Kasumi-1 (cell line): ENCODE measurements at places on chromosomes 12 and 14.

GRCh38 chr14:61712137-61712536 is 16.8 kb downstream of the HIF1A start:
- DNase-seq, result no peak

- no peak for DNase-seq
These were observed 758.4 kb downstream of the BCL11B start for GRCh38 chr14:98513558-98513957.

DNA sequence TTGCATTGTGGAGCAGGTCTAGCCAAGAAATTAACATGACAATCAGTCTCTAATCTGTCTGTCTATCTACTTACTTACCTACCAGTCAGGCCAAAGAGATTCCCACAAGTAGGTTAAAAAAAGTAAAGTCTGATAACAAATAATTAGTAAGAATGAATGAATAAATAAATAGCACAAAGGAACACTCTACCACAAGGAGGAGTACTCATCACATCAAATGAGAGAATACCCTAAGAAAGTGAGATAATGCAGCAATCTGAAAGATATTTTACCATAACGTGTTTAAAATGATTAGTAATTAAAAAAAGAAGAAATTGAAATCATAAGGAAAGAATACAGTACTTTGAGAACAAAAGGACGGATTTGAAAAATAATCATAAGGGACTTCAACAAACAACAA is 187.2 kb downstream of the SYNE2 start:
- no peak for DNase-seq

DNA sequence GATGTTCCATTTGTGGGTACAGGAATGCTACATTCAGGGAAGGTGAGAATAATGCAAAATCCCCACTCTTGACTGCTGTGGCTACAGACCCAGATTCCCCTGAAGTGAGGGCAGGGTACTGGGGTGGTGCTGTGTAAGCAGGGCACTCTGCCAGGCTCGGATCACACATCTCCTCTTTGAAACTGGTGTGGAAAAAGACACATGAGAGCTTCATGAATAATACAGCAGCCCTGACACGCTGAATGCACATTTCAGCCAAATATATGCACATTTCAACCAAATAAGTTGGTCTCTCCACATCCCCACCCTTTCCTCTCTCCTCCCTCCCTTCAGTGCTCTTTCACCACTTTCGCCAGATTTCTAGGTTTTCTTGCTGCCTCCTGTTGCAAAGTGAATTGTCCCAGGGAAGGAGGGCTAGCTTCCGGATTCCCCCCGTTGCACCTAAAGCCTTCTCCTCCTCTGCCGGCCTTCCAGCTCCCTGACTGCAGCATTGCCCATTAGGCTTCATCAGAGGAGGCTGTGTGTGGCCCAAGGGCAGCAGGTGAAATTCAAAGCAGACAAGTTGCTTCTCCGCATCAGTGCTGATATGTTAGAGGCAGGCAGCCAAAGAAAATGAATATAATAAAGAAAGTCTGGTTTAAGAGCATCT is 118.2 kb upstream of the TMCC3 start:
- DNase-seq, result no peak

DNA sequence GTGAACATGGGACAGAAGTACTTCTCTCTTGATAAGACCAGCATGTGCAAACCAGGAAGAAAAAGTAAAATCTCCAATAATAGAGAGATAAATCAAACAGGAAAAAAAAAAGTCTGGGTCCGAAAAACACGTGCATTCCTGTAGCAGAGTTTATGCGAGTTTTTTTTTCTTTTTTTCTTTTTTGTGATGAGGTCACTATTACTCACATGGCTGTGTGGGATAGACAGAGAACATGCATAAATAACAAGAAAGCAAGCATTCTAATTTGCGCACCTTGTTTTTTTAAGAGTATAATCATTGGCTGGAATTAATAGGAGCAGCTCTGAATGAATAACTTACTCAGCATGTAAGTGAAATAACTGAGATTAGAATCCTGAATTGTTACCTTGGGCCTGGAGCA is 91.9 kb upstream of the CPM start:
- DNase-seq, result no peak

- DNase-seq, result no peak
These were observed 1.5 kb downstream of the WNT10B start for GRCh38 chr12:48969833-48970701.

DNA sequence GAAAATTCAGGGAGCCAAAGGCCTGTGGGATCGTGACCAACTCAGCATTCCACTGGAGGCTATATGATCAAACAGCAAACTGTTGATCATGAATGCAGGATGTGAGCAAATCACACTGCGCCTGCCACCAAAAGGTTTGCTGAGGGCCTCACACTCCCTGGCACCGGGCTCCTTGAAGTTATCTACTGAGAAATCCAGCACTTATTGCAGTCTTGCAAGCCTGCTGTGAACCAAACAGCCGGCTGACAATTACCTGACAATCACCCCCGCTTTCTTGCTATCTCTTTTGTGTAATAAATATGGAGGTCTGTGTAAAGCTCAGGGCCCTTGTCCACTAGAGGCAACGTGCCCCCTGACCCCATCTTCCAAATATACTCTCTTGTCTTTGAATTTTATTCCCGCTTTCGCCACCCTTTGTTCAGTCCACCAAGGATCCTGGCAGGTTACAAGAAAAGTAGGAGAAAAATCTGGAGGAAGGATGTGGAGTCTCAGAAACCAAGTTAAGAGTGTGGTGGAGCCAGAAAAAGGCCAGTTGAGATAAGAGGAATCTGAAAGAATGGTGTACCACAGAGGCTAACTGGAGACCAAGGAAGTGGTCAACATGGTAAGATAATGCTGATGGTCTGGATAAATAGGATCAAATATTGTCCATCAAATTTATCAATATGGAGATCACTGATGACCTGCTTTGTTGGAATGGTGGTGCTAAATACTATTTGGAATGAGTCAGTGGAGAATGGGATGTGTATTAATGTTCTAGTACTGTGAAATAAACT is 229.2 kb downstream of the ALX1 start:
- DNase-seq, result no peak

GRCh38 chr12:26273811-26274210 is 78.4 kb downstream of the SSPN start:
- DNase-seq, result no peak

DNA sequence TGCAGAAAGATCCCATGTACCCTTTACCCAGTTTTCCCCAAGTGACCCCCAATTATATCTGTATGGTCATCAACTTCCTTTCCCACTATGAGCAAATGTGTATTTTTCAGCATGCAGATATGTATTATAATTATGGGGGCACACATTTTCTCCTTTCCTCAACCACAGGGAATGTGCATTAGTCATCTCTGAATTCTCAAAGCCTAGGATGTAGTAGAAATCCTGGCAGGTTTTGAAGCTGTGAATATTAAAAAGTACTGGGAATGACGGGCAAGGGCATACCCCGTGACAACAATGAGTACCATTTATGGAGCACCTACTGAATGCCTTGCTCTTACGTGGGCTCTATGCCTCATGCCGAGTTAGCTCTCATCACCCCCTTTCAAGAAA is 71.5 kb downstream of the VWF start:
- DNase-seq, result no peak
